Cortex of kidney (tissue), 1 donor: ENCODE measurements at places on chromosomes 13 and 19.
A peak's percentile ranks its signal among the peaks of the same experiment; 100 is the strongest.

GRCh38 chr13:25420161-25420560 lies 48.4 kb downstream of the ATP8A2 start:
- no peak for DNase-seq

DNA sequence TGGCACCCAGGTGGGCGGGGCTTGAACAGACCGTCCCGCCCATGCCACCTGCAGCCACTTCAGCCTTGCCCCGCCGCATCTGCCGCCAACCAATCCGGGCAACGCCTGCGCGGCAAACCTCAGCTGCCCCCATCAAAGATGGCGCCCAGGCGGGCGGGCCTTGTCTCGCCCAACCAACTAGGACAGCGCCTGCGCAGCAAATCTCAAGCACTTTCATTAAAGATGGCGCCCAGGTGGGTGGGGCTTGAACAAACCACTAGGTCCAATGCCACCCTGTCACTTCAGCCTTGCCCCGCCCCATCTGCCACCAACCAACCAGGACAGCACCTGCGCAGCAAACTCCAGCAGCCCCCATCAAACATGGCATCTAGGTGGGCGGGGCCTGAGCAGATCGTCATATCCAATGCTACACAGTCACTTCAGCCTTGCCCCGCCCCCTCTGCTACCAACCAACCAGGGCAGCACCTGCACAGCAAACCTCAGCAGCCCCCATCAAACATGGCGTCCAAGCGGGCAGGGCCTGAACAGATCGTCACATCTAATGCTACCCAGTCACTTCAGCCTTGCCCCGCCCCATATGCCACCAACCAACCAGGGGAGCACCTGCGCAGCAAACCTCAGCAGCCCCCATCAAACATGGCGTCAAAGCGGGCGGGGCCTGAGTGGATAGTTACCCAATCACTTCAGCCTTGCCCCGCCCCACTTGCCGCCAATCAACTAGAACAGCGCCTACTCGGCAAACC lies 1.4 kb downstream of the PEG3 start:
- DNase-seq, result peak; percentile 38

DNA sequence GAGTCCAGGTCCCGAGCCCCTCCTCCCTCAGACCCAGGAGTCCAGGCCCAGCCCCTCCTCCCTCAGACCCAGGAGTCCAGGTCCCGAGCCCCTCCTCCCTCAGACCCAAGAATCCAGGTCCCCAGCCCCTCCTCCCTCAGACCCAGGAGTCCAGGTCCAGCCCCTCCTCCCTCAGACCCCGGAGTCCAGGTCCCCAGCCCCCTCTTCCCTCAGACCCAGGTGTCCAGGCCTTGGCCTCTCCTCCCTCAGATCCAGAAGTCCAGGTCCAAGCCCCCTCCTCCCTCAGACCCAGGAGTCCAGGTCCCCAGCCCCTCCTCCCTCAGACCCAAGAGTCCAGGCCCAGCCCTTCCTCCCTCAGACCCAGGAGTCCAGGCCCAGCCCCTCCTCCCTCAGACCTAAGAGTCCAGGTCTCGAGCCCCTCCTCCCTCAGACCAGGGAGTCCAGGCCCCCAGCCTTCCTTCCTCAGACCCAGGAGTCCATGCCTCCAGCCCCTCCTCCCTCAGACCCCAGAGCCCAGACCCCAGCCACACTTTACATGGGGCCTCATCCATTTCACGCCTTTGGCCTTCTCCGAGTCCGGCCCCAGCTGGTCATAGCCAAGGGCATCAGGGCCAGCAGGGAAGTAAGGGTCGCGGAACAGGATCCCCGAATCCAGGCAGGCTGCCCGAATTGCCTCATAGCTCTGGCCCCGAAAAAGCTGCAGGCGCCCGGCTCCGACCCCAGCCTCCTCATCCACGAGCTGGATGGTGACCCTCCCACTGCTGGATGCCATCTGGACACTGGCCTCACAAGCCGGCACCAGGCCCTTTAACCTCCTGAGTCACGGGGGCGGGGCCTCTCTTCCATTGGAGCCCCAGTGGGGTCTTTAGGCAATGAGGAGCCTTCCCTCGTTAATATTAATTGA lies 628 bp downstream of the CAPN12 start:
- DNase-seq, result no peak

GRCh38 chr13:46717856-46718255 lies 79.1 kb downstream of the ESD start:
- no peak for DNase-seq

GRCh38 chr19:34075661-34076091 lies 96.6 kb upstream of the LSM14A start:
- no peak for DNase-seq

DNA sequence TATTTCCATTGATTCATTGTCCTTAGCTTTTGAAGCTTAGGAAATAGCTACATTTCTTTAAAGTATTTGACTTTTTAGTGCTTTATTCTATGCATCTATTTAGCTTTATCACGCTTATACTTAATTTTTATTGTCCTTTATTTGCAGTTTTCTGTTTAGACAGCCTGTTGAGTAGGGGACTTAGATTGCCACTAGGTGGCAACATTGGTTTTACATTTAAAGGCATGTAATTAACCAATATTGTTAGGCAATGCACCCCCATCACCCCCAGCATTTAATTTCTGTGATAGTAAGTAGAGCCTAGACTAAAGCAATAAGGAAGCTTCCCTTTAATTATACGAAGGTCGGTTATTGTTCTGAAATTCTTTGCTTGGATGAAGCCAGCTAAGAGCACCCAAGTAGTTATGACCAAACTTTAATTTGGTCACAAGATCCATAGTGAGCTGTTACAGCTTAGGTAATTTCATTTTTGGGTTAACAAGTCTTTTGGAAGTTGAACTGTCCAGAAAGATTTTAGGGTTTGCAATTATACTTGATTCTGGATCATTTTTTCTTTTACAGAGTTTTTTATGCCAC lies 36.5 kb downstream of the B3GLCT start:
- no peak for DNase-seq

DNA sequence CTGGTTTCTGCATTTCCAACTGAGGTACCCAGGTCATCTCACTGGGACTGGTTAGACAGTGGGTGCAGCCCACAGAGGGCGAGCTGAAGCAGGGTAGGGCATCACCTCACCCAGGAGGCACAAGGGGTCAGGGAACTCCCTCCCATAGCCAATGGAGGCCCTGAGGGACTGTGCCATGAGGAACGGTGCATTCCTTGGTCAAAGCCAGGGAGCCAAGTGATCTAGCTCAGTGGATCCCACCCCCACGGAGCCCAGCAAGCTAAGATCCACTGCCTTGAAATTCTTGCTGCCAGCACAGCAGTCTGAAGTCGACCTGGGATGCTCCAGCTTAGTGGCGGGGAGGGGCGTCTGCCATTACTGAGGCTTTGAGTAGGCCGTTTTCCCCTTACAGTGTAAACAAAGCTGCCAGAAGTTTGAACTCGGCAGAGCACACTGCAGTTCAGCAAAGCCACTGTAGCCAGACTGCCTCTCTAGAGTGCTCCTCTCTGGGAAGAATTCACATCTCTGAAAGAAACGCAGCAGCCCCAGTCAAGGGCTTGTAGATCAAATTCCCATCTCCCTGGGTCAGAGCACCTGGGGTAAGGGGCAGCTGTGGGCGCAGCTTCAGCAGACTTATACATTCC lies 1386.6 kb upstream of the PCDH9 start:
- no peak for DNase-seq

GRCh38 chr13:59776924-59777690 lies 386.6 kb downstream of the DIAPH3 start:
- no peak for DNase-seq

DNA sequence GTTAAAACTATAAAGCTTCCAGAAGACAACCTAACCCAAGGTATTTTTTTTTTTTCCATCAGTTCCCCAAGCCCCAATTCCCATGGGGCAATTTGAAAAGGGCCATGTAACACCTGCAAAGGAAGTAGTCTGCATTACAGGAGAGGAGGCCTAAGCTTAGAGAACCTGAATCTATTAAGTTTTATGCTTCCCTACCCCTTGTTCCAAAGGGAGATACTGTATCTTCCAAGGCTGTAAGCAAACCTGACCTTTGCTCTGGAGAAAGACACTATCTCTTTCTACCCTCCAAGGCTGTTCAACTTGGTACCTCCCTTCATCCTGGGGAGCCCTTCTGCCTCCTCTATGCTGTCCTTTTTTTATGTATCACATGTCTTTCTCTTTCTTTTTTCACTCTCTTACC lies 15.0 kb downstream of the KATNAL1 start:
- no peak for DNase-seq

GRCh38 chr19:50870417-50871089 lies 2.7 kb upstream of the KLK2 start:
- DNase-seq, result no peak

GRCh38 chr19:56707821-56708220 lies 36.3 kb upstream of the ZNF835 start:
- DNase-seq, result no peak

DNA sequence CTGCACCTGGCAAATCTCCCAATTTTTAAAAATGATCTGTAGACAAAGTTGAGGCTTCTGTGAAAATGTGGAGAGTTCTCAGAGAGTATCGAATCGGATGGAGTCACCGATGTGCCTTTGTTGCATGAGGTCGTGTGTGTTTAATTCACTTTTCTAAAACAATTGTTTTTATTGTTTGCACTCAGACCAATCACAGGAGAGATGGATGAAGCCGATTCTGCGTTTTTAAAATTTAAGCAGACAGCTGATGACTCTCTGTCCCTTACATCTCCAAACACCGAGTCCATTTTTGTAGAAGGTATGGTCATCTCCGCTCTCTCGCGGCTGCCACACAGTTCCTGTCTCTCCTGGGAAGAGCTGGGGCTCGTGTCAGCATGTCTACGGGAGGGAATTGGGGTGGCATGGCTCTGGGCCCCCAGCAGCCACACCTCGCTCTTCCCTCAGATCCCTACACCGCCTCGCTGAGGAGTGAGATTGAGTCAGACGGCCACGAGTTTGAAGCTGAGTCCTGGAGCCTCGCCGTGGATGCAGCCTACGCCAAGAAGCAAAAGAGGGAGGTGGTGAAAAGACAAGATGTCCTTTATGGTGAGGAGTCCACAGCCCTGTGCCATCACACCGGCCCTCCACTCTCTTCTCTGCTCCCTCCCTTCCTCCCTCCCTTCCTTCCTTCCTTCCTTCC lies 47.2 kb downstream of the PEX11G start:
- no peak for DNase-seq

GRCh38 chr13:51818781-51819511 lies 15.0 kb upstream of the DHRS12 start:
- no peak for DNase-seq

DNA sequence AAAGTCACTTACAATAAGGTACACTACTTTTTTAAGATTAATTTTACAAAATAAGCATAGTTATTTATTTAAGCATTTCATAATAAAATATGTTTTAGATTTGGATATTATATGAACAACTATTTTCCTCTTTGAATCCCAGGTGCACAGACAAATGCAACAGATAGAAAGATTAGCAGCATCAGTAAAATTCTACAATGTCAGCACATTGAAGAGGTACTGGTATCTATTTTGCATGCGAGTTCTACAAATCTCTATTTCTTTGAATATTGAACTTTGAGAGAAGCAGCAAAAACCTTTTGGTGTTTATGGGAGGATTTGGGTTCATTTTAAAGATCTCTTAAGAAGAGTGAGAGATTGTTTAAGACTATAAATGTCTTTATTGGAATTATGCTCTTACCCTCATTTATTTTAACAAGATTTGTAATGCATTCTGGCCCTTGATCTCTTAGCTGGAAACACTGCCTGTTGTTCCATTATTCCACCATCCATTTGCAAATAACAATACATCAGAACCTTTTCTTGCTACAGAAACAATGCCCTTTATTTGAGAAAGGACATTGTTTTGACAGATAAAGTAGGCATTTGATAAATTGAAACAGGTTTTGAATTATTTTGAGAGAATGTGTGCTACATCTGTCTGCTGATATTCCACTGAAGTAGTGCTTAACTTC lies 558.8 kb upstream of the KLHL1 start:
- DNase-seq, result no peak

DNA sequence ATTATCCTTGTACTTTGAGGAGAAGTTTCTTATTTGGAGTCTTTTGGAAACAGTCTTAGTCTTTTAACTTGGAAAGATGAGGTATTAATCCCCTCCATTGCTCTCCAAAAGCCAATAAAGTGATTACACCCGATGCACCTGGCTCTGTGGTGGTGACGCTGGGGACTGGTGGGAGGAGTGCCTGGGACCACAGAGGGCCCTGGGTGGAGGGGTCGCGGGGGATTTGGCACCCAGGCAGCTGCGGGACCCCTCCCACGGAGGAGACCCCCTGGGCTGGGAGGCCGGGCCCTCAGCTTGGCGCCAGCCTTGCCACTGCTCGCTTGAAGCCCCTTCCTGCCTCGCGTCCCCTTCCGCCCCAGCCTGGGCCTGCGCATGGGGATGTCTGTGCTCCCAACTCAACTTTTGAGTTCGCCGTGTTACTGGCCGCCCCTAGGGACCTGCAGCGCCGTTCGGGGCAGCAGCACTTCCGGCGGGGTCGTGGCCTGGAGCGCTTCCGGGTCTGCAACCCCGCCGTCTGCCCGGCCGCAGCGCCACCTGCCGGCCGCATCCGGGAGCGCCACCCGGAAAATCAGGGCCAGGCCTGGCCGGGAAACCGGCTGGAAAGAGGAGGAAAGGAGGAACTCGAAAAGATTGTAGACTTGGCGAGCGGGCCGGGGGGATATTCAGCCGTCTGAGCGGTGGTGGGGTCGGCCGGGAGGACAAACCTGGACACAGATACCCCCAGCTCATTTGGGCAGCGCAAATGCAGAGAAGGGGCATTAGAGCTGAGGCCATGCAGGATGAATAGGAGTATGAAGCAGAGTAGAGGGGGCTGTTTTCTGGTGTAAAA lies 8.4 kb downstream of the PEAK3 start:
- no peak for DNase-seq

GRCh38 chr13:45315520-45316167 lies 25.3 kb downstream of the TPT1 start:
- no peak for DNase-seq

DNA sequence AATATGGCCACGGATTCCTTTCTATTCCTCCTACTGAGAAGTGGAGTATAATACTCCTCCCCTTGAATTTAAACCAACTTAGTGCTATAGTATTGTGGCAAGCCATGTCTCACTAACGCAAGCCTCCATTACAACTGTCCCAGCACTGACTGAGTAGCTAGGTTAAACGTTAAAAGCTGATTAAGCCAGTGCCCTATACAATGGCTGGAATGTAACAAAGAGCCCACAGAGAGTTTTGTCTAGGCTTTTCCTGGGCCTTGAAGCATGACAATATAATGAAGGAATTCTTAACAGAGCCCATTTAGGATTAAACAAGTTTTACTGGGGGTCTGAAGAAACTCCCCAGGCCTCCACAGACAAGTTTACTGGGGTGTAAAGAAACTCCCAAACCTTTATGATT lies 254.5 kb upstream of the DACH1 start:
- DNase-seq, result no peak

DNA sequence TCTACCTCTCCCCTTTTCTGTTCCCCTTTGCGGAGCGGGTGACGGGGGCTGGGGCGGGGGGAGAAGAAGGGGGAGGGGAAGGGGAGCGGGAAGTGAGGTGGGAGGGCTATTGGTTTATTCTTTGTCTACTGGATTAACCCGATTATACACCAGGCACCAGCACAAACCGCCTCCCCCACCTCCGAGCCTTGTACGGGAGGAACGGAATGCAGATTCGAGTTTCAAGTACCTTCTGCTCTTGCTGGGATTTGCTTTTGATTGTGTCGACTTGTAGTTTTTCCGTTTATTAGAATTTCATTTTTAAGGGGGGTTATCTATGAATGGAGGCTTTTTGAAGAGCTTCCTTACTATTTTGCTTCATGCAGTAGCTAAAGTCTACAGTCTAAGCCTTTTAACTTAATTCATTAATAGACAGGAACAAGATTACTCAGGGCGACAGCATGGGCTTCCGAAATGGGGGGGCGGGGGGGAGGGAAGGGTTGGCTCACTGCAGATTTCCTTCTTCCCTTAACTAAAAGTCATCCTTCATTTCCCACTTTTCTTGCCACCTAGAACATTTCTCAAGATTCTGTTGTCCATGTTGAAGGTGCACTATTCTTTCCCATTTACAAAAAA lies 937 bp upstream of the SPRY2 start:
- no peak for DNase-seq
